ENCODE measurements at places on chromosomes 1 and 21. TPM values are rescaled to one million over a fixed set of nuclear protein-coding genes. Genes with fewer than 3 reads are reported as not detected.

Gene SPRR2F
- total RNA-seq = not detected

Gene ZNF691
- total RNA-seq = 8.9 TPM

Gene URB1
- 13.8 TPM for total RNA-seq

Gene NBPF9
- total RNA-seq = 4.1 TPM

Gene PCP4
- total RNA-seq = 5.4 TPM

Gene GPR25
- total RNA-seq = not detected

Gene FAAH
- total RNA-seq = 2.8 TPM

Gene DIRAS3
- 32.6 TPM for total RNA-seq

Gene NOS1AP
- 6.2 TPM for total RNA-seq

Gene PAQR6
- total RNA-seq = 0.47 TPM

Gene CFHR3
- total RNA-seq = not detected

Gene RGS21
- total RNA-seq = not detected

Gene PTPN7
- 0.44 TPM for total RNA-seq

Gene DPH5
- total RNA-seq = 40.0 TPM

Gene CSF3R
- total RNA-seq = 3.8 TPM

Gene ARHGEF10L
- 59.1 TPM for total RNA-seq

Gene BATF3
- 1.8 TPM for total RNA-seq

Data from left ventricle myocardium inferior (tissue), 1 donor.